Fibroblast of skin of right quadriceps (primary cell): ENCODE measurements at places on chromosomes 3 and 15.

DNA sequence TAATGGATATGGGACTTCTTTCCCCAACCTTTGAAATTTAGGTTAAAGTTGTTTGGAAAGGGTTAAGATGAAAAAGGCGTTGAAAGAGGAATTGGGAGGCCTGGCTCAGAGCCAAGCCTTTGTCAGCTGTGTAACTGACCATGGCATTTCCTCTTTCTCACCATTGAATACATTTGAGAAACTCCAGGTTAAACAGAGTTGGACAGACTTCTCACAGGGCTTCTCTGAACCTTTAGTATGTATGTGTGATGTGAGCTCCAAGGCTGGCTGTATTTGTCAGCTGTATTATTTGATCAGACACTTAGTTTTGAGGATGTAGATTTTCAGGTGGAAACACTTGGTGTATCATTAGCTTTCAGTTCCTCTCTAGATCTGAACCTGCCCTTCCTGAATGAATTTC, 136.4 kb upstream of the GOLGA6L4 start:
- peak; percentile 26 for DNase-seq

- no peak for DNase-seq
These were observed 269.1 kb downstream of the WDR72 start for GRCh38 chr15:53490341-53490740.

DNA sequence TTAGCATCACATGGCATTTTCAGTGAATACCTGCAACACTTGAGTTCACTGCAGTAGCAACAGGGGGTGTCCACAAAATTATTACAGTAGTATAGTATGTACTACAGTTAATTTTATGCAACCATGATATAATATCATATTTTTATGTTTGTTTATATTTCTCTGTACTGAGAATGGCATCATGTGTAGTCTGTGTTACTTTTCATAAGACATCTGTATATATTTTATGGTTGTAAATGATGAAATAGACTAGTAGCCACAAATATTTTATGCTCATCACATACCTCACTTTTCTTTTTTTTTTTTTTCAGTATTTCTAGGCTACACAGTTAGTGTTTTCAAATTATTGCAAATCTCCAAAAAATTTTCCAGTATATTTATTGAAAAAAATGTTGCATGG, 22.4 kb downstream of the PHLDB2 start:
- no peak for DNase-seq

DNA sequence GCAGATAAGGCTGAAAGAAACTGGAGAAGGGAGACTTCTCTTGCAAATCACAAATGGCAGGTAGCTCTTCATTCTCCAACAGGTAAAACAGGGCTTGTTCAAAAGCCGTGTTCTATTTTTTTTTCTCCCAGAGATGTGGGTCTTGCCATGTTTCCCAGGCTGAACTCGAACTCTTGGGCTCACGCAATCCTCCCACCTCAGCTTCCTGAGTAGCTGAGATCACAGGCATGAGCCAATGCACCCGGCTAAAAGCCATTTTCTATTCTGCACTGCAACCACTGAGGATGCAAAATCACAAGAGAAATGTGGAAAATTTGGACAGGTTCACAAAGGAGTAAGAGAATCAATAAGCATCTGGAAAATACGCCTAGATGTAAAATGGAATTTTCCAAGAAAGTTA, 19.5 kb downstream of the EIF4E3 start:
- no peak for DNase-seq

DNA sequence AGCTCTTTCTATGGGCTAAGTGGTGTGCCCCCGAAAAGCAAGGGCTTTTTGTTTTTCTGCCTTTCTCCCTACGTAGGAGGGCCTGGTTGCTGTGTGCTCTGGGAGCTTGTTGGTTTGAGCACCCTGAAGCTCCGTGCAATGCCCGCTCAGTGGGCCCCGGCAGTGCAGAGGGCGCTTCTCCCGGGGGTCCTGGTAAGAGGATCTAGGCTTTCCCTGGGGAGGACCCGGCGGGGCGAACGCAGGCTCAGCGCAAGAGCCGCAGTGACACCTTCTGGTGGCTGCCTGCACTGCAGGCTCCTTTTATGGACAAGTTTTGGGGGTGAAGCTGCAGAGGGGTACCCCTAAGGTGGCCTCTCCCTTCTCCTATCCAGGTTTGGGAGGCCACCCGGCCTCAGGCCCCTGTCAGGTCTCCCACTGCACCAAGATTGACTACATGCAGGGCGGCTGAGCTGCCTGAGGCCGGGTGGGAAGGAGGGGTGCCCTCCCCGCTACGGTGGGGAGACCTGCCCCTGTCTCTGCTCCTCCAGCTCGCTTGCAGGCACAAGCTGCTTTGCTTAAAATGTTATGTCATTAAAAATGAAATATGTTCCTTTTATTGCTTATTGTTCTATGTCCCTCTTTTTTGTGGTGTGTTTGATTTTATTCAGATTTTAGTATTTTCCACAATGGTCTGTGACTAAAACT, 387.9 kb downstream of the GABRG3 start:
- DNase-seq = peak; percentile 12

DNA sequence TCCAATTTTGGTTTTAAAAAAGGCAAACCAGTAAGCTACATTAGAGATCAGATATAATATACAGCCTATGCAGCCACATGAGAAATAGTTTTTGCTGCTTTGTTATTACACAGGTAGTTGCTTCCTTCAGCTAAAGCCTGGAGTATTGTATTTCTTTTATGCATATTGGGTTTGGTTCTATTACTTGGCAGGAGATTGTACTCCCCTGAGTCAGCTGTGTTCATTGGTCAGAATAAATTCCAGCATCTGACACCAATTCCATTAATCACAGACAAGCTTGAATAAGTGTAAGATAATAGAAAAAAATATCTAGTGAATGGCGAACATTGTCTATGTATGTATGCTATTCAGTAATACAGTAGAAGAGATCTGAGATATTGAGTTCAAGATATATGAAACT, 26.1 kb upstream of the ZCWPW2 start:
- DNase-seq = peak; percentile 55

DNA sequence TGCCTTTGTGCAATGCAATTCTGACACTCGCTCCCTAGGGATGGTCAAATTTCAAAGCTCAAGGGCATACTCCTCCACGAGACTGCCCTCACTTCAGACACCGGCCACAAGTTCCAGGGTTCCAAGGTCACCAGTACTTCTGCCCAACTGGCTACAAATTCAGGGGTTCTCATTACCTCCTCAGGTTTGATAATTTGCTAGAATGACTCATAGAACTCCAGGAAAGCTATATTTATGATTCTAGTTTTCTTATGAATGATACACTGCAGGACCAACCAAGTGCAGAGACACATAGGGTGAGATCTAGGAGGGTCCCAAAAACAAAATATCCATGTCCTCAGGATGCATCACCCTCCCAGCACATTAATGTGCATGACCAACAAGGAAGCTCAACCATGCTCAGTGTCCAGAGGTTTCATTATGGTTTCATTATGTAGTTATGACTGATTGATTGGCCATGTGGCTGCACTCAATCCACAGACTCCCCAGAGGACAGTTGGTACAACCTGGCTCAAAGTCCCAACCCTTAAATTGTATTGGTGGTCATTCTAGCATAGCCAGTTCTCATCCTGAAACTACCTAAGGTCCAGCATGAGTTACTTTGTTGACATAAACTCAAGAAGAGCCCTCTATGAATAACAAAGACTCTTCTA, 170.4 kb upstream of the LRRN1 start:
- no peak for DNase-seq

- DNase-seq = no peak
These were observed 5.6 kb downstream of the GABRB3 start for GRCh38 chr15:26767169-26767670.

GRCh38 chr3:150370122-150370602, 37.9 kb upstream of the TSC22D2 start:
- peak; percentile 99 for DNase-seq

DNA sequence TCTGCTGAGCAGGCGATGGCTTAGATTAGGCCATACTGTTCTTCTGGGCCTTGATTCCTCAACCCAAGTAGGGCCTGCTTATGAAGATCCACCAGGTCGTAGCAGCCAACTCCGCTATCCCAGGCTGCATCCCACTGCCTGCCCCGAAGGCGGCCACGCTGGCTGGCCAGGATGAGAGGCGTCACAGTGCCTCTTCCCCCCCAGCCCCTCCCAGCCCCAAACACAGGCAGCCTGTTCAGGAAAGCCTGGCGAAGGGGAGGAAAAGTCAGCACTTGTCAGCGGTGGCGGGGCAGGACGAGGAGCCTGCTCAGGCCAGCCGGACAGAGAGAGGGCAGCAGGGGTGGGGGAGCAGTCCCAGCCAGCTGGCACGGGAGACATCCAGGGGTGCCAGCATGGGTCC, 11.2 kb downstream of the PTH1R start:
- DNase-seq = no peak

DNA sequence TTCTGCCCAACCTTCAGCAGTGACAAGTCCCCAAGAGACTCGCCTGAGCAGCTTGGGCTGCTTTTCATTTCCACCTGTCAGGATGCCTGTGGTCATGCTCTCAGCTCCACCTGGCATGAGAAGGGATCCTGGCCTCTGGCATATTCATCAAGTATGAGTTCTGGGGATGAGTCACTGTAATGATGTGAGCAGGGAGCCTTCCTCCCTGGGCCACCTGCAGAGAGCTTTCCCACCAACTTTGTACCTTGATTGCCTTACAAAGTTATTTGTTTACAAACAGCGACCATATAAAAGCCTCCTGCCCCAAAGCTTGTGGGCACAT, 3.5 kb downstream of the MYD88 start:
- DNase-seq = no peak

DNA sequence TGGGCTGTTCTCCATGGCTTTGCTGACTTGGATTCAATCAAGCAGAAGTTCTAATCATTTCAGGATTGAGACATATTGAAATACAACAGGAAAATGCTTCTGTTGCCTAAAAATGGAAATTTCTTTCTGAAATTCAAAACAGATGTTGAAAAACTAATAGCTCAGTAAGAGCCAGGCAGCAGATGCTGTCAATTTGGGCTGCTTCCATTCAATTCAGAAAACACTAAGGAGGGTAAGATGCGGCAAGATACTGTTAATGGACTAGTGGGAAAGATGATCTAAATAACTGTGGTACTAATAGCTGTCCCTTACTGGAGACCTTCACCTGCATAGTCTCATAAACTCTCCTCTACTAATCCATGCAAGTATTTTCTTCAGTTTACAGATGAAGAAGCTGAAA, 53.5 kb downstream of the DGKG start:
- DNase-seq = no peak

DNA sequence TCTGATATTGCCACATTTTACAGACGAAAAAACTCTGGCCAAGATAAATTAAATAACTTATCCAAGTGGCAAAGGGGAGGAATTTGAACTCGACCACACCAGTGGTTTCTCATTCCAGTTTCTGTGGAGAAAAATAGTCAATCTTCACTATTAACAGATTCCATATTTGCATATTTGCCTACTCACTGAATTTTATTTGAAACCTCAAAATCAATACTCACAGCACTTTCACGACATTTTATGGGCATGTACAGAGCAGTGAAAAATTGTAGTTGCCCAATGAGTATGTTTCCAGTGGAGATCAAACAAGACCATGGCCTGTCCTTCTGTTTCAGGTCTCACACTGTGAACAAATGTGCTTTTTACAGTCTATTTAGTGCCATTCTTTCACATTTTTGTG, 374.3 kb downstream of the MAGI1 start:
- peak; percentile 11 for DNase-seq

DNA sequence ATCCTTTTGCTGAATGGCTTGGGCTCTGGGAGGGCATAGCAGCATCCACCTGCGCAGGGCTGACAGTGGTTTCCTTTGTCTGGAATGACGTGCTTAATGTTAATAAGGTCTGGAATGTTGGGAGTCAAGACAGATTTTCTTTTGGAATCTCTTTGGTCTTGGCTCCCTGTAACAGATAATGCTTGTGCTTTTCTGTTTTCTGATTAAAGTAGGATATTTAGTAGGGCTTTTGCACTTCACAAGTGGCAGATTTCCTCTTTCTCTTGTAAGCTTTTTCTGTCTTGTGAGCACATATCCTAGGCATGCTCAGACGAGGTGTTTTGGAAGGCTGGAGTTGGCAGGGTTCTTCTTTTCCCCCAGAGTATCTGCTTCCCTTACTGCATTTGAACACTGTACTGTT, 189.6 kb downstream of the GHSR start:
- no peak for DNase-seq

- no peak for DNase-seq
These were observed 24.3 kb upstream of the GPR171 start for GRCh38 chr3:151227266-151227806.

- DNase-seq = no peak
These were observed 36.5 kb downstream of the SETD5 start for GRCh38 chr3:9433627-9434521.

- DNase-seq = peak; percentile 51
These were observed 18.8 kb downstream of the PLA2G4F start for GRCh38 chr15:42137461-42138261.

DNA sequence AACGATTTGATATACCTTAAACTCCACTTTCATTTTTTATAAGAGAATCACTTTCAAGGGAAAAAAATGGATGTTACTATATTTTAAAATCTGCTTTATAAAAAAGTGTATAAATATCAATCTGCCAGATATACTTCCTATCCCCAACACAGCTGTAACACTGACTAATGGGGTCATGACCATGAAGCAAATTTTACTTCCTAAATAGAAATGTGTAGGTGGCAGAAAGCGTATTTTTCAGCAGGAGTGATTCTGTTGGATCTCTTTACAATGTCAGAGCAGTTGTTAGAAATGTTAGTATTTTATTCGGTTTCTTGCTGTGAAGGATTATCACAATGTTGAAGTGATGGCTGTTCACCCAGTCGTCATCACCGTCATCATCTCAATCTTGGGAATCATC, 5.5 kb upstream of the C15orf40 start:
- no peak for DNase-seq

- DNase-seq = peak; percentile 72
These were observed 91.2 kb downstream of the SENP2 start for GRCh38 chr3:185677146-185677829.
